ENCODE measurements at places on chromosomes 5 and 9. TPM values are rescaled to one million over a fixed set of nuclear protein-coding genes. Genes with fewer than 3 reads are reported as not detected.

The PIP5KL1 gene
- 19.5 TPM for polyA plus RNA-seq

The FGFR4 gene
- 43.4 TPM for polyA plus RNA-seq

The COX7C gene
- 5,583 TPM for polyA plus RNA-seq

The ITK gene
- polyA plus RNA-seq, result 0.08 TPM

All from GM23338 (cell line).